ENCODE measurements at places on chromosomes 1 and 21. TPM values are rescaled to one million over a fixed set of nuclear protein-coding genes. Genes with fewer than 3 reads are reported as not detected.

The PGBD5 gene
- total RNA-seq, result not detected

The IGFN1 gene
- total RNA-seq, result not detected

The WDR64 gene
- total RNA-seq, result 0.25 TPM

The HFM1 gene
- total RNA-seq, result not detected

The CHI3L1 gene
- total RNA-seq, result not detected

The IKBKE gene
- total RNA-seq, result 64.1 TPM

DNA sequence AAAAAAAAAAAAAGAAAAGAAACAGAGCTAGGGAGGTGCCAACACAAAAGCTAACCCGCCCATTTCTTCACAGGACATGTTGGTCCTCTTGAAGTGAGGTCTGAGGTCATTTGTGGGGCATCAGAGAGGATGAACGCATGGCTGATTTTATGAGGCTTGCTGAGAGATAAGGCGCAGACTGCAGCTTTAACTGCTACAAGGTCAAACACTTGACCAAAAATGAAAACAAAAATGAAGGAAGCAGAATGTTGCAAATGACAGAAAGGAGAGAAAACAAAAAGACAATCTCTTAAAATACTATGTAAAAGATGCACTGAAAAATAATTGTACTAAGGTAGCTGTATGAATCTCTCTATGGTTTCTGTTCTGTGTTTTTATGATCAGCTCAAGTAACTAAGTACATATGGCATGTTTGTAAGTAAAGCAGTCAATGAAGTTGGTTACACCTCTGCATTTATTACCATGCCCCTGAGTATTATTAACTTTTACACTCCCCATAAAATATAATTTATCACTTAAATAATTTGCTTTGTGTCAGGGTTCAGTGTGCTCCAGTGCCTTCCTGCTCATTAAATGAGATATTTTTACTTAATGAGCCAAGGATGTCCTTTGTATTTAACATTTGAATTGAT lies 249.1 kb upstream of the NR5A2 start:
- no peaks in the 10 kb centered on the region for H3K27me3 ChIP-seq
- no peak overlapping the region for H3K27ac ChIP-seq

- H3K27ac ChIP-seq, result no peak overlapping the region
- H3K4me1 ChIP-seq, result peaks cover 4% of the 10 kb centered on the region
- no peaks in the 10 kb centered on the region for H3K27me3 ChIP-seq
- H3K36me3 ChIP-seq, result no peaks in the 10 kb centered on the region
Observed at GRCh38 chr1:150683914-150684313, 13.0 kb downstream of the GOLPH3L start.

DNA sequence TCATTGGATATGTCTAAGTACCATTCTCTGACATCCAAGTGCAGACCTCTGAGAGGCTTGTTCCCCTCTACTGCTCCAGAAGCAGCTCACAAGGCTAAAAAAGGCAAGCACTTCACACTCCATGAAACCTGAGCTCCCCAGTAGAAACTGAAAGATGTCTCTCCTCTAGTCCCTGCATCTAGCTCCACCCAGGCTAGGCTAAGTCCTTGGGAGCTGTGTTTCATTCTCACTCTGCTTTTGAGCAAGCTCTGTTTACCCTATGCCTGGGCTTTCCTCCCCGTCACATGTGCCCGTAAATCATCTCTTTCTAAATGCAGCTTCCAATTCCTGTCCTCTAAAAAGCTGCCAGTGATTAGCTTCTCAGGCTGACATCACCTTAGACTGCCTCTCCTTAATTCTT lies 39.0 kb downstream of the LRRC71 start:
- no peaks in the 10 kb centered on the region for H3K27me3 ChIP-seq
- H3K4me3 ChIP-seq, result no peak overlapping the region
- peaks cover 26% of the 10 kb centered on the region for H3K4me1 ChIP-seq
- peaks cover 47% of the 10 kb centered on the region for H3K36me3 ChIP-seq

GRCh38 chr1:94947437-94947836 lies 20.5 kb upstream of the CNN3 start:
- no peak overlapping the region for H3K4me3 ChIP-seq
- H3K27ac ChIP-seq, result no peak overlapping the region
- H3K27me3 ChIP-seq, result no peaks in the 10 kb centered on the region
- H3K4me1 ChIP-seq, result no peaks in the 10 kb centered on the region
- no peaks in the 10 kb centered on the region for H3K36me3 ChIP-seq
- no peak for DNase-seq

- H3K27ac ChIP-seq, result no peak overlapping the region
- H3K36me3 ChIP-seq, result no peaks in the 10 kb centered on the region
- no peaks in the 10 kb centered on the region for H3K4me1 ChIP-seq
- H3K4me3 ChIP-seq, result no peak overlapping the region
- no peak for DNase-seq
Observed at GRCh38 chr1:67759692-67760029, 73.6 kb downstream of the GNG12 start.

- no peak overlapping the region for H3K27ac ChIP-seq
- H3K4me3 ChIP-seq, result no peak overlapping the region
- no peak for DNase-seq
- no peaks in the 10 kb centered on the region for H3K27me3 ChIP-seq
Observed at GRCh38 chr1:247273013-247273412, 17.1 kb downstream of the VN1R5 start.

DNA sequence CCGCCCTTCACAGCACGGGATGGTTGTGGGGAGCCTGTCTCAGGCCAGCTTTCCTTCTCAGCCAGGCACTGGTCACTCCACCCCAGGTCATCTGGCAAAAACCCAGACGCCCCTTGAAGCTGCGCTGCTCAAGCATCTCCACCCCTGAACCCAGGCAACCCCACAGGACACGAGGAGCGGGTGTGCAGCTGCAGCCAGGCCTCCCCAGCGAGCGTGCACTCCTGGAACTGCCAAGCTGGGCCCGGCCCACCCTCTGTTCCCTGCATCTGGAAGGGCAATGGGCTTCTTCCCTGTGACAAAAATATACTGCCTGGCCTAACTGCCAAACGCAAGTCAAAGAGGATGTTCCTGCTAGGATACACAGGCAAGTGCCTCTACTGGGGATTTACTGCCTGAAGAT lies 39.7 kb downstream of the SLC66A1 start:
- no peak for DNase-seq
- no peaks in the 10 kb centered on the region for H3K27me3 ChIP-seq
- no peak overlapping the region for H3K27ac ChIP-seq
- no peaks in the 10 kb centered on the region for H3K4me1 ChIP-seq

- no peak for DNase-seq
- no peak overlapping the region for H3K27ac ChIP-seq
- no peaks in the 10 kb centered on the region for H3K36me3 ChIP-seq
- H3K4me1 ChIP-seq, result no peaks in the 10 kb centered on the region
Observed at GRCh38 chr1:70718086-70718630, 307.1 kb downstream of the CTH start.

GRCh38 chr21:44749759-44750674 lies 38.6 kb upstream of the TSPEAR start:
- H3K36me3 ChIP-seq, result no peaks in the 10 kb centered on the region
- H3K4me3 ChIP-seq, result no peak overlapping the region
- DNase-seq, result no peak
- peaks cover 50% of the 10 kb centered on the region for H3K27me3 ChIP-seq

GRCh38 chr1:229550812-229551567 lies 7.5 kb downstream of the ABCB10 start:
- no peak for DNase-seq
- no peak overlapping the region for H3K4me3 ChIP-seq
- no peaks in the 10 kb centered on the region for H3K4me1 ChIP-seq

DNA sequence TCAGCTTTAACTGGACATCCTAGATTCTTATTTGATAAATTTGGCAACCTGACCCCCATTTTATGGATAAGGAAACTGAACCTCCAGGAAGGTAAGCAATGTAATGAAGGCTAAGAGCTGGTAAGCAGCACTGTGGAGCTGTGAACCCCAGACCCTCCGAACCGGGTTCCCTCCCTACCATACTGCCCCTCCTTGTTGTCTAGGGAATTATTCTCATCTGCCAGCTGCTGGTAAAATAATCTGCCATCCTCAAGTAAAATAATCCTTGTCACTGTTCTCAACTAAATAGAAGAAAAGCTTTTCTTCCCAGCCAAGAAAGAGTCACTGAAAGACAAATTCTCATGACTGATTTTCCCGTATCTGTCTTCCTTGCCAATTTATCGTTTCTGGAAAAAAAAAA lies 55.8 kb upstream of the PRDX6 start:
- no peaks in the 10 kb centered on the region for H3K4me1 ChIP-seq
- H3K27me3 ChIP-seq, result no peaks in the 10 kb centered on the region
- H3K4me3 ChIP-seq, result no peak overlapping the region
- no peaks in the 10 kb centered on the region for H3K36me3 ChIP-seq

- no peak overlapping the region for H3K27ac ChIP-seq
- H3K27me3 ChIP-seq, result no peaks in the 10 kb centered on the region
- peaks cover 29% of the 10 kb centered on the region for H3K36me3 ChIP-seq
- peaks cover 26% of the 10 kb centered on the region for H3K4me1 ChIP-seq
- DNase-seq, result no peak
- H3K4me3 ChIP-seq, result no peak overlapping the region
Observed at GRCh38 chr1:9555942-9556341, 16.7 kb downstream of the SLC25A33 start.

GRCh38 chr1:4600615-4601460 lies 53.6 kb upstream of the AJAP1 start:
- no peak overlapping the region for H3K27ac ChIP-seq
- no peak for DNase-seq
- peaks cover 25% of the 10 kb centered on the region for H3K27me3 ChIP-seq
- H3K4me1 ChIP-seq, result no peaks in the 10 kb centered on the region
- no peaks in the 10 kb centered on the region for H3K36me3 ChIP-seq

DNA sequence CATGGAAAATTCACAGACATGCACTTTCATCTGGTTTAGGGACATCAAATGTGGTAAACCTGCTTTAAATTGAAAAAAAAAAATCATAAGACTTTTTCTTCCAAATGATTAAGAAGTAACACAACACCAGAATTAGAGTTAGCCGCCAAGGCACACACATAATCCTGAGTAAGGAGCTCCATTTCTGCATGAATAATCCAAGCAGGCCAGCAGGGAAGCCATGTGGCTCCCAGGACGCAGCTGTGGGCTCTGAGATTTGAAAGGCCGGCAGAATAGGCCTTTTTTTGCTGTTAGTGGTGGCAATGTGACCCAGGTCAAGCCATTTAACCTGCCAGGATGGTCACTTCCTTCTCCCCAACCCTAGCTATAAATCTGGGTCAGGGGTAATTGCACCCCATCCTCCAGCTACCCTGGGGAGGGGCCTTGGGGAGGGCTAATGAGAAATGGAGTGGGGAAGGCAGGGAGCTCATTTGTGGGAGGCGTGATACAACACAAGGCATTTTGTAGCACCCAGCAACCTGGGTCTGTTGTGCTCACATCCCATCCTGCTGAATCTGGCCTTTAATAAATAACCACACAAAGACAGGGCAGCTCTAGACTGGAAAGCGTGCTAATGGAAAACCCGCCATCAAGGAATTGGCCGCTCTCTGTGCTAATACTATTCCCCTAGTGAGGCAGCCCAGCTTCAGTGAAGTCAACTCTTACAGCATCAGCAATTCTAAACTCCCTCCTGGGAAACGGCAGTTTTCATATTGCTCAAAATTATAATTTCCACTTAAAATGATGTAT lies 178.5 kb downstream of the RHOU start:
- no peak overlapping the region for H3K4me3 ChIP-seq
- H3K27me3 ChIP-seq, result no peaks in the 10 kb centered on the region
- H3K27ac ChIP-seq, result no peak overlapping the region
- DNase-seq, result no peak
- H3K36me3 ChIP-seq, result no peaks in the 10 kb centered on the region

GRCh38 chr1:90650401-90650800 lies 66.7 kb downstream of the BARHL2 start:
- no peaks in the 10 kb centered on the region for H3K27me3 ChIP-seq
- no peak overlapping the region for H3K4me3 ChIP-seq
- no peaks in the 10 kb centered on the region for H3K36me3 ChIP-seq
- no peaks in the 10 kb centered on the region for H3K4me1 ChIP-seq
- no peak overlapping the region for H3K27ac ChIP-seq

DNA sequence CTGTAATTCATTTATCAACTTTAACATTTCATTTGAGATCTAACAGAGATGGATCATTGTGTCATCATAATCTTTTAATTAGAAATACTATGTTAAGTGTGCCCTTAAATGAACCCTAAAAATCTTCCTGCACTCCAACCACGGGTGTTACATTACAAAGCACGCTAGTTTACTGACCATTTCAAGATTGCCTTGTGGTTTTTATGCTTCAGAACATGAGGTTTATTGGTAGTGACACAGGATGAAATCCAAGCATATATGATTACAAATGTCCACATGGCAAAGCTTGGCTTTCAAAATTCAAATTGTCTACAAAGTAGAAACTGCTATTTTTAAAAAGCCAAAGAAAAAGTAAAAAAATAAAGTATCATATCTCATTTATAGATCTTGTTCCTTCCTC lies 190.4 kb upstream of the USP25 start:
- H3K4me1 ChIP-seq, result no peaks in the 10 kb centered on the region
- DNase-seq, result no peak
- H3K4me3 ChIP-seq, result no peak overlapping the region

- H3K4me1 ChIP-seq, result no peaks in the 10 kb centered on the region
- no peaks in the 10 kb centered on the region for H3K27me3 ChIP-seq
- no peaks in the 10 kb centered on the region for H3K36me3 ChIP-seq
- no peak overlapping the region for H3K4me3 ChIP-seq
- H3K27ac ChIP-seq, result no peak overlapping the region
Observed at GRCh38 chr1:83799594-83799993, 199.3 kb downstream of the TTLL7 start.

DNA sequence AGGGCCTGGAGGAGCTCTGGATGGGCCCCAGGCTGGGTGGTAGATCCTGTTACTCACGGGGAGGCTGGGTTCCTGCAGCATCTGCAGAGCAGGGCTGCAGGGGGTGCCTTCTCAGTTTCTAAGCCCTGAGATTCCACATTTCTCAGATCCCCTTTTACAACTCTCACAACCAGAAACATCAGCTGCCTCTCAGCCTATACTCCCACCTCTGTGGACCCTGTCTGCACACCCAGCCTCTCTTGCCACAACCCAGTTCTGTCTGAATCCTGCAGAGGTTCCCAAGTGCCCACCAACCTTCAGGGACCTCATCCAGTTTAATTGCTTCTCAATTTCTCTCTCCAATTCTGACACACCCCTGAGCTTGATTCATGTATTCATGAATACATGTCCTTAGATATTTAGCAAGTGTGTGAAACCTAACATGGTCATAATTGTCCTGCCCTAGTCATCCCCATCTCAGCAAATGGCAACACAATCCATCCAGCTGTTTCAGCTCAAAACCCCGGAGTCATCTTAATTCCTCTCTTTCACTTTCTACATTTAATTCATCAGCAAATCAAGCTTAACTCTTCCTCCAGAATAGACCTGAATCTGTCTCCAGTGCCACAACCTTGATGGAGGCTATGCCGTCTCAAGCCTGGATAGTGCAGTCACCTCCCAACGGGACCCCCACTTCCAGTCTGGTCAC lies 57.0 kb upstream of the NEK2 start:
- no peak for DNase-seq
- no peak overlapping the region for H3K4me3 ChIP-seq
- peaks cover 5% of the 10 kb centered on the region for H3K4me1 ChIP-seq

All from T-cell (primary cell).